ENCODE measurements at places on chromosomes 16 and 17.

- DNase-seq = no peak
These were observed 22.1 kb upstream of the KDM8 start for GRCh38 chr16:27181019-27181790.

- DNase-seq = no peak
These were observed 82.3 kb downstream of the CMIP start for GRCh38 chr16:81526935-81527334.

DNA sequence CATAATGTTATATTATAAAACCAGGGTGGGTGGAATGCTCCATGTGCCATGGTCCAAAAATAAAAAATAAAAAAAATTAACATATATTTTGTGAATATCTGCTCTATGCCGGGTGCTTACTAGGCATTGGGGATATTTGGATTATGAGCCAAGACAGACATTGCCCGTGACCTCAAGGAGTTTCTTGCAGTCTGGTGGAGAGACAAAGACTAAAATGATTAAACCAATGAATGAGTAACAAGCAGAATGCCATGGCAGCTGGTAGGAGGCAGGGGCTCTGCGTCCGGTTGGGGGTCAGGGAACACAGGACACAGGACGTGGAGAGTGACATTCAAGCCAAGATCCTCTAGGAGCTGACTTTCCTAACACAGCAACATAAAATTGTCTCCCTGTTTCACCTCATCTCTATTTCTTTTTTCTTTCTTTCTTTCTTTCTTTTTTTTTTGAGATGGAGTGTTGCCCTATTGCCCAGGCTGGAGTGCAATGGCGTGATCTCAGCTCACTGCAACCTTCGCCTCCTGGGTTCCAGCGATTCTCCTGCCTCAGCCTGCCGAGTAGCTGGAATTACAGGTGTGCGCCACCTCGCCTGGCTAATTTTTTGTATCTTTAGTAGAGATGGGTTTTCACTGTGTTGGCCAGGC is 35.4 kb downstream of the RGS9 start:
- no peak for DNase-seq

- DNase-seq = no peak
These were observed 32.3 kb downstream of the NFAT5 start for GRCh38 chr16:69598045-69598444.

DNA sequence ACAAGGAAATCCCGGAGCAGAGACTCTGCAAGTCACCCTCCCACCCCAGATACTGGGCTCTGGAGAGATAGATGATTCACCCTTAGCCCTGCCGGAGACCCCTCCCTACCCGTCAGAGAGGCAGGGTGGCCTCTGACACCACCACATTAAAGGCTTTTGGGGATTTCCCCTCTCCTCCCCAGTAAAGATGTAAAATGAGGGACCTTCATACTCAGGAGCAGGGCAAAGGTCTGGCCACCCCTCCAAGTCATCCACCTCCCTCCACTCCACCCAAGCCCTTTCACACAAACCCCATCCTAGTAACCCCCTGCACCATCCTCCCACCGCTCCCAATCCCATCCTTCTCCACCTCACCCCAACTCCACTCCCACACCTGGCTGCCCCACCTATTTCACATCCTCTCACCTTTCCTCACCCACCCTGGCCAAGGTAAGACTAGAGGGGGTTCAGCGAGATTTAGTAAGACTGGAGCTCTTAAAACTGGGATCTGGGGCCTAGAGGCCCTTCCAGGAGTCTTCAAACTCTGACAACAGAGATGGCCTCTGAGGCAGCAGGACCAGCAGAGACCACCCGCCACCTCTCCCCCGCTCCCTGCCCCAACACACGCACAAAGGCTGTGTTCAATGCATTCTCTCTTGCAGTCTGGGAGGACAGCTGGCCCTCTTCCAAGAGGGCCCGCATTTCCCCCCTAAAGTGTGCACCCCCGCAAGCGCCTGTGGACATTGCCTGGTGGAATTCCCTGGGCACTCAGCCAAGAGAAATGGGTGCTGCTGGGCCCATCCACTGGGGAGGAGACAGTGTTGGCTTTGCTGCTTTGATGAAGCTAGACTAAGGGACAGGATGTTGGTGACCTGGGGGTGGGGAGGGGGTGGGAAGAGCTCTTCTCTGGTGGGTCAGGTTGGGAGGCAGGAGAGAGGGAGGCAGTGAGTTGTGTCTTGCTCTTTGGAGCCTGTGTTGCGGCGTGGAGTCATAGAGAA is 1.1 kb downstream of the ABAT start:
- DNase-seq = peak; percentile 36

GRCh38 chr17:13619462-13619861 is 17.7 kb upstream of the HS3ST3A1 start:
- DNase-seq = no peak

DNA sequence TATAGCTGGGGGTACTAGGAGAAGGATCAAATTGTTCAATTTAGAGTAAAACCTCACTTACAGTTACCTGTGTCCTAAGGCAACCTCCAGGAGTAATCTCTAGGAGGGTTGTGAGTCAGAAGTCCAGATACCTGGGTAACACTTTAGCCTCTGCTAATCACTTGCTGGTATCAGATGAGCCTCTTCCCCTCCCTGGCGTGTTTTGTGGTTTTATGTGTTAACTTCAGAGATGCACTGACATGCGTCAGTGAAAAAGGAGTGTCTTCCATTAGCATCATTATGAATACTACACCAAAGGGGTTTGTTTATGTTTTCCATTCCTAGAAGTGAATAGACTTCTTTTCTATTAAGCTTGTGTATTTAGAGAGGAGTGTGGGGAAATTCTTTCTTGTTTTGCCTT is 208.2 kb downstream of the FTO start:
- DNase-seq = no peak

- no peak for DNase-seq
These were observed 23.4 kb upstream of the SKAP1 start for GRCh38 chr17:48453447-48453846.

- DNase-seq = no peak
These were observed 69.8 kb downstream of the SHISA9 start for GRCh38 chr16:12971241-12971640.

DNA sequence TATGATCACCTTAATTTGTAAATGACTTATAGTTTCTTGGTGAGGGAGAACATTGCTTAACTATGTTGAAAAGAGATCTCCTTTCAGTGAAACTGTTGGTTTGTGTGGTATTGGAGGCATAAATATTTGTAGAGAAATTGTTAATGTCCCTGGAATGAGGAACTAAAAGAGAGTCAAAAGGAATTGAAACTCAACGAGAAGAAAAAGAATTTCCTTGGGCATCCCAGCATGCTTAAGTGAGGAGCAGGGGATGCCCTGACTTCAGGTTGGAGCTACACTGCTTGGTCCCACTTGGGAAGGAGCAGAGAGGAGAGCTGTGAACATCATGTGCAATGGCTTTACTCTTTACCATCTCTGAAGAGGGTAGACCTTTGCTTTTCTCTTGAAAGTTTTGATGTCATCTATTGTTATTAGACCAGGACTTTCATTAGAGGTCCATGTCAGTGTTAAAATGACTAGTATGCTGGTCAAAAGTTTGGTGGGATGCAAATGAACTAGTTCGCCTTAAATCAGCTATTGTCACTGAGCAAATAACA is 21.7 kb downstream of the KRT23 start:
- DNase-seq = no peak

GRCh38 chr16:82070656-82071369 is 35.8 kb downstream of the HSD17B2 start:
- no peak for DNase-seq

- no peak for DNase-seq
These were observed 1.5 kb upstream of the NEURL4 start for GRCh38 chr17:7330638-7331015.

DNA sequence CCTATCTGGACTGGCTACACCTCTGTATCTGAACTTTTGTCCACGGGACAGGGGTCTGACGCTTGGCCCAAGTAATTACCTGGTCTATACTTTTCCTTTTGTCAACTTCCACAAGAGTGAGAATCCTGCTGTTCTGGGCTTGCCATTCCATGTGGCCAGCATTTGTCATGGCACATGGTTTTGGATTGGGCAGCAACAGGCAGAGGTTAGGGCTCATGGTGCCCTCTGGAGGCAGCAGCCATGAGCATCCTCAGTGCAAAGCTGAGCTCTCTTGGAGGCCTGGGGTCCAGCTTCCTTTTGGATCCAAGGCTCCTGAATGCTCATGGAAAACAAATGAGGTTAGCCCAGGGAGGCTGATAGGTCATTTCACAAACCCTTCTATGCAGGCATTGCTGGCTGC is 7.5 kb upstream of the EDC4 start:
- no peak for DNase-seq

- DNase-seq = peak; percentile 83
These were observed 15.8 kb upstream of the AKTIP start for GRCh38 chr16:53518550-53519416.

DNA sequence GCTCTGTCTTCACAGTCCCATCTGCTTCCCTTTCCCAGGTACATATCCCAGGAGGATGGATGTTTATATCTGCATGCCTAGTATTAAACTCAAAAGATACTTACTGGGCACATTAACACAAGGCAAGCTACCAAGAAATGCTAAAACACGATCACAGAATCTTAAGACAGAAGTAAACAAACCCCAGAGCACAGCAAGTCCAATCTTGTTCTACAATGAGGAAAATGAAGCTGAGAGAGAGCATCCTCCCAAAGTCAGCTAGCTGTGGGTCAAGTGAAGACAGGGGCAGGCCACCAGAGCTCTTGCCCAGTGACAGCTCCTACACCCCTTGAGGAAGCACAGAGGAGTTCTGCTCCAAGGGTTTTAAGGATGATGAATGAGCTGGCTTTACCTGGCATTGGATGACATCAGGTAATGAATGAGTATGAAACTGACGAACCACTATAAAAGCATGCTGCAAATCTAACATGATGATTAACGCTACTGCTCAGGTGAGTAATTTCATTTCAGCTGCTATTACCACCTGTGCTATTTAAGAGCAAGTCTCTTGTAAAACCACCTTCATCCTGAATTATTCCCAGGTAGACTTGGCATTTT is 20.3 kb downstream of the XPO6 start:
- DNase-seq = no peak

GRCh38 chr17:59178266-59178985 is 22.9 kb downstream of the PRR11 start:
- DNase-seq = no peak

Data from activated naive CD4-positive, alpha-beta T cell treated with anti-CD3 and anti-CD28 coated beads, Interleukin-2, amount 50 U/mL, for 72 hours (primary cell).